Activated T-helper 2 cell treated with anti-CD3 and anti-CD28 coated beads, Interferon-gamma antibody, Interleukin-2, Interleukin-4, amounts not matched to agents 10 μg/mL and 5 μg/mL and 100 μg/mL, durations not matched to agents 14 hours and 24 hours and 36 hours (primary cell): ENCODE measurements at places on chromosomes 1 and 21.

DNA sequence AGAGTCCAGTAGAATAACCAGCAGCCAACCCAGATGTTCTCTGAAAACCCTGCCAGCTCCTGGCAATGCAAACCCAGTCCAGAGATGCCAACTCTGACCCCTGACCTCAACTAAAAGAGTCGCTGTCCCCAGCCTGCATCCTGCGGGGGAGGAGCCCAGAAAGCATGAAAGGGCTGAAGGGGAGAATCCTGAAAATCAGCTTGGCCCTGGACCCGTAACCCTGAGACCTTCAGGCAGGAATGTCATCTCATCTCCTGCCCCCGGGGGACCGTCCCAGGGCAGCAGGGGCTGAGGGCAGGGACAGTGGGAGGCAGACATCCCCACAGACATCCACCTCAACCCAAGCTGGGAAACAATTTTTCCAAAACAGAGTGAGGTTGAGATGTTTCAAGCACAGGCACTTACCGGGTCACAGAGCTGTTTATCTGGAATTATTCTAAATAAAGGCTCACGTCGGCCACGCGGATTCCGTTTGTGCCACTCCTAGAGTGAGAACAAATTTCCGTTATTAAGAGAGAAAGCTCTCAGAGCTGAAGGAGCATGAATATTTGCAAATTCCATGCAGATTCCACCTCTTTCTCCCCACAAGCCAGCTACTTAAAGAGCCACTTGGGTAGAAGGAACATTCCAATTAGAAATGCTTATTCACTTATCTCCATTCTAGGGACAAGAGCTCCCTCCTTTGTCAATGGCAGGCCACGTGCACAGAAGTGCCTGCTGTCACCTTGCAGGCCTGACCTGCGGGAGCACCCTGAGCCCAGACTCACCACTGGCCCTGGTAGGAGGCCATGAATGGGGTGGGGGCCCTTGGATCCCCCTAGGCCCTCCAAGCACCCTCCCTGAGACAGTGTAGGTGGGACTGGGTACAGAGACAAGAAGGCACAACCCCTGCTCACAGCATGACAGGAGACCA lies 240.1 kb downstream of the NPHP4 start:
- no peaks in the 10 kb centered on the region for H3K4me1 ChIP-seq
- H3K27ac ChIP-seq: no peak overlapping the region
- DNase-seq: no peak
- H3K4me3 ChIP-seq: no peak overlapping the region

GRCh38 chr1:166915941-166916340 lies 39.9 kb upstream of the TADA1 start:
- H3K27me3 ChIP-seq: peaks cover 17% of the 10 kb centered on the region
- H3K4me1 ChIP-seq: peaks cover under 1% of the 10 kb centered on the region
- peaks cover 27% of the 10 kb centered on the region for H3K36me3 ChIP-seq
- DNase-seq: no peak

DNA sequence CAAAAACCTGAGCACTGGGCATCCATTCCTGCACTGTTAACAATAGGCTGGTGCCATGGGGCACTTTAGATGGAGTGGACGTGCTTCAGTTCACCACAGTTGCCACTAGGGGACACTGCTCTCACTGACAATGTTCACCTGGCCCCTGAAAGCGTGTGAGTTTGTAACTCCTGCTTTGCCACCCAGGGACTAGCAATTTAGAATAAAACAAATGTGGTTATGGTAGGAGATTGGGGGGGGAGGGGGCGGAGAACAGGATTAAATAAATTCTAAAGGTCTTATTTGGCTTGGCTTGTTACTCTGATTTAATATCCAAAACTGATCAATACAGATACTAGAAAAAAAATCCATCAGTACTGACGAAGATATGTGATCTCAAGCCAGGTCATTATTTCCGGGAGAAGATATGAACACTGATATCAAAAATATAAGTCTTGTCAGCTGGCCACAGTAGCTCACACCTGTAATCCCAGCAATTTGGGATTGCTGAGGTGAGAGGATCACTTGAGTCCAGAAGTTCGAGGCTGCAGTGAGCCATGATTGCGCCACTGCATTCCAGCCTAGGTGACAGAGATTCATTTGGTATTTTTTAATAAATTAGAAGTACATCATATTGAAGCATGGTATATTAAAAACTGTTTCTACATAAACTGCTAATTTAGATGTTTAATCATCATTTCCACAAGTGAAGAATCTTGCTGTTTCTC lies 23.2 kb downstream of the INTS7 start:
- no peak overlapping the region for H3K4me3 ChIP-seq
- peaks cover 6% of the 10 kb centered on the region for H3K4me1 ChIP-seq
- no peak overlapping the region for H3K27ac ChIP-seq
- peaks cover 41% of the 10 kb centered on the region for H3K36me3 ChIP-seq

GRCh38 chr1:200198236-200198635 lies 170.7 kb downstream of the NR5A2 start:
- DNase-seq: no peak
- no peak overlapping the region for H3K27ac ChIP-seq
- H3K36me3 ChIP-seq: no peaks in the 10 kb centered on the region

GRCh38 chr1:33443080-33443704 lies 12.3 kb upstream of the PHC2 start:
- DNase-seq: no peak
- no peak overlapping the region for H3K27ac ChIP-seq
- peaks cover 28% of the 10 kb centered on the region for H3K27me3 ChIP-seq
- H3K4me3 ChIP-seq: no peak overlapping the region

GRCh38 chr21:46171585-46171984 lies 12.7 kb downstream of the SPATC1L start:
- H3K27me3 ChIP-seq: peaks cover 21% of the 10 kb centered on the region
- peaks cover 6% of the 10 kb centered on the region for H3K4me1 ChIP-seq
- no peak for DNase-seq

GRCh38 chr1:58524353-58524945 lies 22.1 kb downstream of the OMA1 start:
- no peak for DNase-seq
- no peak overlapping the region for H3K27ac ChIP-seq
- peaks cover 19% of the 10 kb centered on the region for H3K4me1 ChIP-seq
- no peak overlapping the region for H3K4me3 ChIP-seq

DNA sequence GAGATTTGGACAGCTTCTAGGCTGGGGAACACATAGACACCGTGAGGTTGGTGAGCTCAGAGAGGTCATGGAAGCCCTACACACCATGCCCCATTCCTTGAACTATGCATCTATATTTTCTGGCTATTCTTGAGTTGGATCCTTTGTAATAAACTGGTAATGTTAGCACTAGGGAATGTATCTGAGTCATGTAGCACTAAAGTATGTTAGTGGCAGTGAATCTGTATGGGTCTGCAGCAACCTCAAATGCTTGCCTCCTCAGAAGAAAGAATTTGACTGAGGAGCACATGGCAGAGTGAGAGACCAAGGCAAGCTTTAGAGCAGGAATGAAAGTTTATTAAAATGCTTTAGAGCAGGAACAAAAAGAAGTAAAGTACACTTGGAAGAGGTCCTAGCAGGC lies 43.7 kb upstream of the LRRC7 start:
- no peaks in the 10 kb centered on the region for H3K4me1 ChIP-seq
- H3K36me3 ChIP-seq: no peaks in the 10 kb centered on the region
- H3K27me3 ChIP-seq: no peaks in the 10 kb centered on the region
- no peak overlapping the region for H3K27ac ChIP-seq

- H3K27ac ChIP-seq: no peak overlapping the region
- no peaks in the 10 kb centered on the region for H3K4me1 ChIP-seq
- no peak overlapping the region for H3K4me3 ChIP-seq
- H3K27me3 ChIP-seq: peaks cover 4% of the 10 kb centered on the region
- DNase-seq: no peak
Measured at GRCh38 chr1:48645883-48646282, 130.8 kb downstream of the BEND5 start.

DNA sequence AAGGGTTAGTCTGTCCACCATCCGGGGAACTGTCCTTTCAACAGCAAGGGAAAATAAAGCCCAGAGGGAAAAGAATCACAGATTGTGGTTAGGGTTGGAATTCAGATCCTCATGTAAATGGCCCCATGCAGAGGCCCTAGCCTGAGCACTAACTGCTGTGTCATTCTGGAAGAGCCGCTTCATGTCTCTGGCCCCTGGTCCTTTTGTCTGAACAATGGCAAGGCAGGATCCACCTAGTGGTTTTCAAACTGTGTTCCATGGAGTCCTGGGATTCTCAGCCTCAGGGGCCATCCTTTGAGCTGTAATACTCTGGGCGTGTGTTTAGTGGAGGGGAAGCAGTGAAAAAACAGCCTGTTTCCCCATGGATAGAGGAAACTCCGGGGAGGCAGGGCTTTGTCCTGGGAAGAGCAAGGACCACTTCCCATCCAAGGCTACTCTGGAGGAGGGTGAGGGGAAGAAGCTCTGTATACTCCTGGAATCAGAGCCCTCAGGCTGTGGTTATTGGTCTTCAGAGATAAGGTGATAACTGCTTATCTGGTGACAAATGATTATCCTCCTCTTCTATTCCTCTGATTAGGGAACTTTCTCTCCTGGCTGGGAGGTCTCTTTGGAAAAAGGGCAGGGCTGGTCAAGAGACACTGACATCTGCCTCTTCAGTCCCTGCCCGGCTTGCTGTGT lies 19.2 kb downstream of the PAX7 start:
- no peaks in the 10 kb centered on the region for H3K36me3 ChIP-seq
- H3K4me3 ChIP-seq: no peak overlapping the region
- H3K4me1 ChIP-seq: peaks cover 9% of the 10 kb centered on the region
- DNase-seq: no peak
- peaks cover 73% of the 10 kb centered on the region for H3K27me3 ChIP-seq
- no peak overlapping the region for H3K27ac ChIP-seq

- DNase-seq: no peak
- H3K36me3 ChIP-seq: peaks cover 17% of the 10 kb centered on the region
- no peak overlapping the region for H3K27ac ChIP-seq
- peaks cover 6% of the 10 kb centered on the region for H3K4me1 ChIP-seq
Measured at GRCh38 chr1:241606544-241606943, 33.6 kb downstream of the CHML start.

DNA sequence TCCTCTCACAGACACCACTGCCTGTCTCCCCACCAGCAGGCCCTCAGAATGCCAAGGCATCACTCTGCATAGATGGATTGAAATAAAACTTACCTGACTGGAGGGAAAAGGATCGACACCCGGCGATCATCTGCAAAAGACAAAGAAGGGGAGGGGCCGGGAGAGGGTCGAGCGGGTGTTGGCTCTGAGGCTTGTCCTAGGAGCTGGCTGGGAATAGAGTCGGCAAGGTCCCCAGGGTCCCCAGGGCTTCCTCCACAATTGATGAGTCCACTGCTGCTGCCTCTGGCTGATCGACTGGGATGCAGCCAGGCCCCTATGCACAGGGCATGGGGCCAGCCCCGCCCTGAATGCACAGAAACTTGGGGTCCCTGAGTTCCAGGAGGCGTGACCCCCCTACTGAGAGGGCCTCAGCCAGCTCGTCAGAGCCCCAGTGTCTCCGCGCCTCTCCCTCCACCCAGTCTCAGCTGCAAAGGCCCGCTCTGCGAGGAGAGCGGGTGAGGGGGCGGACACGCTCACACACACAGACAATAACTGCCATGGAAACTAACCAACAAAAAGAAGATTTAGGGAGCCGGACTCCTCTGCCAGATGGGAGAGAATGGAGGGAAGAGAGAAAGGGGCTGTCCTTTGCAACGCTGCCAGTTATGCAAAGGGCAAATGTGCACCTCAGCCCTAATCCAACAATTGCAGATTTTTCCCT lies at the start of gene KLHDC8A:
Gene KLHDC8A (minus strand): TSS at position 483 of the 700 bp plus-strand sequence. CDS start 13,318 bp downstream, outside the sequence.
- no peaks in the 10 kb centered on the region for H3K36me3 ChIP-seq
- no peak for DNase-seq
- no peak within 1 kb of the TSS for H3K4me3 ChIP-seq
- H3K27ac ChIP-seq: no peak within 1 kb of the TSS
- no peaks in the 10 kb centered on the region for H3K4me1 ChIP-seq

DNA sequence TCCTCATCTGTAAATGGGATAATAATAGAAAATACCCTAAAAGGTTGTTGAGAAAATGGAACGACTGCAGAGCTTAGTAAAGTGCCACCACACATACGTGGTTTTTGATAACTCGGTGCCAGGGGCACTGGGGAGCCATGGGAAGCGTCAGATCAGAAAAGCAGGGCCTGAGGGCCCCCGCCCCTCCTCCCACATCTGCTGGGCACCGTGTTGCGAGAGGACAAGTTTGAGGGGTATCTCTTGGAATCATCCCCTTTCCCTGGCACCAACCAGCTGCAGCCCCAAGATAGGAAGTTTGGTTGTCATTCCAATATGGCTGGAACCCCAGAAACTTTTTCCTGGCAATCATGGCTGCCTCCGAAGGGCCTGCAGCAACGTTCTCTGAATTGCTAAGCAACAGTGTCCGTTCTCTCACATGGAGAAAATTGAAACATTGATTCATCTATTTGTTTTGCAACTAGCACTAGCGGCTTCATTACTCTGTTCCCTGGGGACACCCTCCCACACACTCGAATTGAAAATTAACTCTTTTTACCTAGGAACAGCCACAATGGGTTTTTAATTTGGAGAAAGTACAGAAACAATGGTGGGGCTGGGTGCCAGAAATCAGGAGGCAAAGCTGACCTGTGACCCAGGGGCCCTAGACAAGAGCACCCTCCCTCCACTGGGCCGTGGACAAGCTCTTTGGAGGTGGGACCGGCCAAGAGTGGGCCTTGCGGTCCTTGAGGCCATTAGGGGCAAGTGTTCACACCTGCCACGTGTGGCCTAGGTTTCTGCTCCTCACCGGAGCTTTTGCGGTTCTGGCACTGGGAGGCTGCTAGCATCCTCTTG lies 190.0 kb upstream of the VAMP3 start:
- peaks cover 2% of the 10 kb centered on the region for H3K4me1 ChIP-seq
- H3K27me3 ChIP-seq: no peaks in the 10 kb centered on the region
- H3K4me3 ChIP-seq: no peak overlapping the region
- DNase-seq: no peak

GRCh38 chr1:10794724-10795275 lies 1.6 kb downstream of the CASZ1 start:
- H3K36me3 ChIP-seq: no peaks in the 10 kb centered on the region
- H3K27me3 ChIP-seq: peaks cover 52% of the 10 kb centered on the region
- no peak for DNase-seq

DNA sequence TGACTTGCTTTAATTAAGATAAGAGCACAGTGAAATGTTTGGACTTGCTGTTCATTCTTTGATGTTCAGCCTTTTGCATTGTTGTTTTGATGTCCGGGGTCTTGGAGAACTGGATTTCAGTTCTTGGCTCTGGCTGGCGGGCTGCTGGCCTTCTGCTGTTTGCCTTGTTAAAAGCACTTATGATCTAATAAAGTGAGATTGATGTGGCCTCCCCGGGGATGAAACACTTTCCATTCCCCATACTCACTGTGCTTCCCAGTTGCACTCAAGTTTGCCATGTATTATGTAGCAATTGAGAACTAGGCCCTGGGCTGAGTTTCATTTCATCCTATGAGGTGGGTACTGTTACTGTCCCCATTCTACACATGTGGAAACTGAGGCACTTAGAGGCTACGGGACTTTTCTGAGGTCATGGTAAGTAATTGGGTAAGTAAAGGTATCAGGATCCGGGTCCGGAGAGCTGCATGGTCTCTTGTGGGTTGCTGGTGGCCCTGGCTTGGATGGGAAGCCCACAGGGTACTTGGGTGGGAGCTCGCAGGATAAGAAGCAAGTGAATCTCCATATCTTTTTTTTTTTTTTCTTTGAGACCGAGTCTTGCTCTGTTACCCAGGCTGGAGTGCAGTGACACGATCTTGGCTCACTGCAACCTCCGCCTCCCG lies 127.7 kb upstream of the ZBTB40 start:
- DNase-seq: no peak
- no peak overlapping the region for H3K4me3 ChIP-seq
- H3K27ac ChIP-seq: no peak overlapping the region
- H3K4me1 ChIP-seq: no peaks in the 10 kb centered on the region
- H3K36me3 ChIP-seq: no peaks in the 10 kb centered on the region

GRCh38 chr1:62774971-62775595 lies 8.8 kb upstream of the ATG4C start:
- H3K36me3 ChIP-seq: no peaks in the 10 kb centered on the region
- DNase-seq: no peak
- H3K27ac ChIP-seq: no peak overlapping the region
- H3K4me1 ChIP-seq: no peaks in the 10 kb centered on the region
- H3K4me3 ChIP-seq: no peak overlapping the region
